Epithelial cell of alveolus of lung (primary cell): ENCODE measurements at places on chromosomes 6 and 20. TPM values are rescaled to one million over a fixed set of nuclear protein-coding genes. Genes with fewer than 3 reads are reported as not detected.

The GLP1R gene
- not detected in 2 replicates for total RNA-seq

The PRDM13 gene
- not detected in 2 replicates for total RNA-seq

The LY86 gene
- total RNA-seq: not detected in 2 replicates

The TBP gene
- 12.2 and 15.5 TPM in 2 replicates for total RNA-seq

The THEMIS gene
- total RNA-seq: 0.13 TPM in 1 of 2 replicates, not detected in the other

The AK9 gene
- 1.4 and 2.2 TPM in 2 replicates for total RNA-seq

The HCRTR2 gene
- not detected in 2 replicates for total RNA-seq

The PSORS1C2 gene
- total RNA-seq: not detected in 2 replicates

The CRIP3 gene
- total RNA-seq: not detected in 2 replicates

The PRND gene
- 0.26 and 0.48 TPM in 2 replicates for total RNA-seq
